ENCODE measurements at places on chromosomes 2 and 18.

GRCh38 chr18:58361212-58361611 lies 267.7 kb downstream of the ALPK2 start:
- no peak overlapping the region for H3K27ac ChIP-seq
- H3K36me3 ChIP-seq = no peaks in the 10 kb centered on the region
- H3K4me1 ChIP-seq = peaks cover 4% of the 10 kb centered on the region
- H3K27me3 ChIP-seq = no peaks in the 10 kb centered on the region

GRCh38 chr2:143284087-143284675 lies 155.0 kb downstream of the ARHGAP15 start:
- no peak for DNase-seq
- no peak overlapping the region for H3K4me3 ChIP-seq
- H3K36me3 ChIP-seq = no peaks in the 10 kb centered on the region

- H3K27me3 ChIP-seq = no peaks in the 10 kb centered on the region
- DNase-seq = no peak
- no peaks in the 10 kb centered on the region for H3K36me3 ChIP-seq
- peaks cover under 1% of the 10 kb centered on the region for H3K4me1 ChIP-seq
- no peak overlapping the region for H3K4me3 ChIP-seq
- H3K27ac ChIP-seq = no peak overlapping the region
Observed at GRCh38 chr2:65377556-65378192, 54.7 kb downstream of the SPRED2 start.

DNA sequence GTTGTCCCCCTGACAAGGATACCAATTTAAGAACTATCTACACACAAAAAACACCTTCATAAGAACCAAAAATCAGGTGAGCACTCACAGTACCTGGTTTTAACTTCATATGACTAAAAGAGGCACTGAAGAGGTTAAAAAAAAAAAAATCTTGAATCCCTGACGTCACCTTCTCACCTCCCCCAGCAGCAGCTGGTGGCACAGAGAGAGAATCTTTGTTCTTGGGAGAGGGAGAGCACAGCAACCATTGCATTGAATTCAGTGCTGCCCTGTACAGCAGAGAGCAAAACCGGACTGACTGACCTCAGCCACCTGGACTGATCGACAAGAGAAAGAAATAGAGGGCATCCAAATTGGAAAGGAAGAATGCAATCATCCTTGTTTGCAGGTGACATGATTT lies 566.0 kb downstream of the TMX3 start:
- no peaks in the 10 kb centered on the region for H3K36me3 ChIP-seq
- no peaks in the 10 kb centered on the region for H3K27me3 ChIP-seq
- no peak for DNase-seq
- H3K27ac ChIP-seq = no peak overlapping the region
- H3K4me1 ChIP-seq = no peaks in the 10 kb centered on the region

GRCh38 chr2:54403512-54404238 lies 52.5 kb upstream of the SPTBN1 start:
- H3K27me3 ChIP-seq = no peaks in the 10 kb centered on the region
- no peak overlapping the region for H3K27ac ChIP-seq
- DNase-seq = no peak
- no peak overlapping the region for H3K4me3 ChIP-seq

DNA sequence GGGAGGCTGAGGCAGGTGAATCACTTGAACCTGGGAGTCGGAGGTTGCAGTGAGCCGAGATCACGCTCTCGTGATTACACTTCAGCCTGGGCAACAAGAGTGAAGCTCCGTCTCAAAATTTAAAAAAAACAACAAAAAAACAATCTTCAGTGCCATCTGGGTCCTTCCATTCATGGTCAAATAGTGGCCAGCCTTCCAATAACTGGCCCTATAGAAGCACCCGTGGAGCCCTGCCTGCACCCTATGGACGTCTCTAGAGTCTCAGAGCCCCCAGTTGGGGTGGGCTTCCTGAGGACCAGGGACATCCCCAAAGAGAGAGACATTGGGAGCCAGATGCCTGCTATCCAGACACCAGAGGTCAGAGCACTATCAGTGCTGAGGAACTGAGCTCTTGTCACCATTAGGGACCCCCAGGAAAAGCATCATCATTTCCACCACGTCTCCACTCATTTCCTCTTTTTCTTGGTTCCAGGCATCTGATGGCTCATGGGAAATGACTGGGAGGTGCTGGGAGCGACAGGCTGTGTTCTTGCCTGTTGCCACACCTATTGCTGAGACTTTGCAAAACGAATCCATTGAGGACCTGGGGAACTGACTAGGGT lies 9.4 kb downstream of the NEU2 start:
- no peaks in the 10 kb centered on the region for H3K27me3 ChIP-seq
- H3K4me1 ChIP-seq = no peaks in the 10 kb centered on the region
- no peak overlapping the region for H3K4me3 ChIP-seq
- no peaks in the 10 kb centered on the region for H3K36me3 ChIP-seq

GRCh38 chr2:174840436-174840835 lies 76.2 kb upstream of the CHRNA1 start:
- no peak overlapping the region for H3K4me3 ChIP-seq
- no peak for DNase-seq

GRCh38 chr2:9737053-9737875 lies 106.0 kb upstream of the TAF1B start:
- H3K4me1 ChIP-seq = peaks cover 5% of the 10 kb centered on the region
- DNase-seq = no peak
- H3K36me3 ChIP-seq = no peaks in the 10 kb centered on the region
- no peak overlapping the region for H3K27ac ChIP-seq
- no peaks in the 10 kb centered on the region for H3K27me3 ChIP-seq

DNA sequence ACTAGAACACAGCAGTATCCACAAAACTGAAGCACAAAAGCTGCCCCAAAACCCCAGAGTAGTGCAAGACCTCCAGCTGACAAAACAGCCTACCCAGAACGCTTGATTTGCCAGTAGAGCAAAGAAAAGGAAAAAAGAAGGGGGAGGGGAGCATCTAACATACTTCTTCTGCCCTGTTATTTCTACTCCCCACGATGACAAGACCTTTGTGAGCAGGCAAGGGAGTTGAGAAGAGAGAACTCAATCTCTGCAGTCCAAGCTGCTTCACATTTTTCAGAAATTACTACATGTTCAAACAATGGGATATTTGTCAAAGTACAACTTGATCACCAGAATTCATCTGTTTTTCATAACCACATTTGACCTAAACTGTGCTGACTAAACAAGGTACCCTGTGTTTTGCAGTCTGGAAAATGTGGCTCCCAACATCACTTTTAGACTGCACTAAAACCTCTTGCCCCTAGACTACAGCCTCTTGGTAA lies 286.7 kb downstream of the EXOC6B start:
- H3K4me1 ChIP-seq = no peaks in the 10 kb centered on the region
- H3K36me3 ChIP-seq = no peaks in the 10 kb centered on the region
- no peak overlapping the region for H3K27ac ChIP-seq
- H3K4me3 ChIP-seq = no peak overlapping the region
- H3K27me3 ChIP-seq = no peaks in the 10 kb centered on the region

DNA sequence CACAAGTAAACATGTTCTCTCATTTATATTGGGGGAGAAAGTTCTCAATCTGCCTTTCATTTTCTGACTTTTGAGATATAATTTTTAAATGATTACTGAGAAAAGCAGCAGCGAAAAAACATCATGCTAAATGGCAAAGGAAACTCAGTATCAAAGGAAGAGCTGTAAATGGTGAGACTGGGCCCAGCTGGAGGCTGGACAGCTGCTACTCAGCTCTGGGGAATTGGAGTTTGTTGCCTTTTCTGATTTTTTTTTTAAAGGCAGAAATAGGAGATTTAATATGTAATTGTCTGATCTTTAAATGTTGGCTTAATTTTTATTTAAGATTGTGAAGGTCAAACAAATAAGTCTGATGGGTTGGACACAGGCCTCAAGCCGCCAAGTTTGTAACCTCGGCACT lies 137.1 kb upstream of the TACR1 start:
- no peak overlapping the region for H3K4me3 ChIP-seq
- no peak for DNase-seq
- H3K36me3 ChIP-seq = no peaks in the 10 kb centered on the region
- no peaks in the 10 kb centered on the region for H3K4me1 ChIP-seq
- no peak overlapping the region for H3K27ac ChIP-seq

DNA sequence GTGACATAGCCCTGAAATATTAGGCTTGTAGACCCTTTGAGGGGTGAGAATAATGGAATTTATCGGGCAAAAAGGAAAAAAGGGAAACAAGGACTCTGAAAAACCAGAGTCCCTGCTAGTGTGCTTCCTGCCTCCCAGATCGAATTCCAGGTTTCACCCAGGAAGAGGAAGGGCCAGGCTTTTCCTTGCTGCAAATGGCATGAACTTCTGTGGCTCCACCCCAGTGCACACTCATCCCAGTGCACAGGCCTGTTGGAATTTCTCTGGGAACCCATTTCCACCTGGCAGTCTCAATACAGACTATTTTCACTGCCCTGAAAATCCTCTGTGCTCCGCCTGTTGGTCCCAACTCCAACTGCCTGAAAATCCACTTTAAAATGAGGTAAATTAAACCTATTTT lies 29.9 kb downstream of the C18orf54 start:
- H3K4me1 ChIP-seq = no peaks in the 10 kb centered on the region
- no peaks in the 10 kb centered on the region for H3K27me3 ChIP-seq
- no peak for DNase-seq

GRCh38 chr2:8421658-8422449 lies 260.0 kb upstream of the ID2 start:
- no peaks in the 10 kb centered on the region for H3K27me3 ChIP-seq
- DNase-seq = peak; percentile 46
- H3K36me3 ChIP-seq = no peaks in the 10 kb centered on the region
- H3K4me1 ChIP-seq = peaks cover 4% of the 10 kb centered on the region
- H3K27ac ChIP-seq = peak overlapping the region; percentile 1
- no peak overlapping the region for H3K4me3 ChIP-seq

DNA sequence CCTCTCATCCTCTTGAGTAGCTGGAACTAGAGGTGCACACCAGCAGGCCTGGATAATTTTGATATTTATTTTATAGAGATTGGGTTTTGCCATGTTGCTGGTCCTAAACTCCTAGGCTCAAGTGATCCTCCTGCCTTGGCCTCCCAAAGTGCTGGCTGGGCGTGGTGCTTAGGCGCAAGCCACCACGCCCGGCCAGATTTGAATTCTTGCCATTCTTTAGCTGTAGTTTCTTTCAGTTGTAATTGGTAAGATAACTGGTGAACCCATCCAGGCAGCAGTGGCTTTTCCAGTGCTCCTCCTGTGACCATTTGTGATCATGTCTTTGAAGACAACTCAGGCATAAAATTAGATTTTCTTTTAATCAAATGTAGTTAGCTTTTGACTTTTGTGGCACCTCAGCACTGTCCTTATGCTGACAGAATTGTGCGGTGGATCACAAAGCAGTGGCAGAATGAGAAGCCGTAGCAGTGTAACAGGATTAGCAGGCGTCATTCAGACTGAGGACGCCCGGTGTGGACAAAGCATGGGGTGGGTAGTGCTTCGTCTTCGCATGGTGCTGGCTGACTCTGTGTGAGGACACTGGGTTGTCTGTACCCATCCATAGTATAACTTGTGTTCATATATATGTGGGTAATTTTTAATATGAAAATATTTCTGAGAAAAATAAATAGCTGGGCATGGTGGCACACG lies 30.0 kb upstream of the TOGARAM2 start:
- no peaks in the 10 kb centered on the region for H3K27me3 ChIP-seq
- DNase-seq = no peak

GRCh38 chr18:58100154-58100553 lies 56.1 kb downstream of the NEDD4L start:
- no peaks in the 10 kb centered on the region for H3K36me3 ChIP-seq
- no peak overlapping the region for H3K27ac ChIP-seq
- no peak overlapping the region for H3K4me3 ChIP-seq
- no peaks in the 10 kb centered on the region for H3K27me3 ChIP-seq
- DNase-seq = no peak

DNA sequence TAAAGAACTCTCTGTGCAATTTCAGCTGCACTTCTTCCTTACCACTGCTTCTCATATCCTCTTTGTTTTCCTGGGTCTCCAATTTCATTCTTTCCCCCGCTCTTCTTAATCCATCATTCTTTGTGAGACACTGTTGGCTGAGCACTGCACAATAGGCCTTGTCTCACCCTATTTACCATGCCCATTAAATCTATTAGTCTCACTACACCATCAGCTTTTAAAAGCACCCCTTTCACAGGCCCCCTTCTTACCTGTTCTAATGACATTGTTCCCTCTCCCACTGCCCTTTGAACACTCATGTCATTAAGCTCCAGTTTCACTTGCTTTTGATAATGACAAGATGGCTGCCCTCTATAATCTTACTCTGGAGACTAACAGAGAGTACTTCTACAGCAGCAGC lies 404.1 kb upstream of the ACVR2A start:
- H3K27me3 ChIP-seq = no peaks in the 10 kb centered on the region
- DNase-seq = no peak
- H3K36me3 ChIP-seq = no peaks in the 10 kb centered on the region
- H3K27ac ChIP-seq = no peak overlapping the region

DNA sequence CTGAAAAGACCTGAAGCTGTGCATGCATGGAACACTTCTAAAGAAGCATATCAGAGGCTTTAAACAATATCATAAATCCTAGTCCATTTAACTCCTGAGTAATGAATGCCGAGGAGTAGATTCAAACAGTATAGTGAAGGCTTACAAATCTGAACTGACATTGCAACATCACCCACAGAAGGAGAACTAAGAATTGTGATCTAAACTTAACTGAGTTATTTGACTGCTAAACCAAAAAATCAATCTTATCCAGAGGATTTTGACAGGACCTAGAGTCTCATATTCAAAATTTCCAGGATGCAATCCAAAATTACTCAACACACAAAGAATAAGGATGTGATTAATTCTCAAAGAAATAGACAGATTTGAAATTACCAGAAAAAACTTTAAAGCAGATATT lies 181.0 kb downstream of the SLC39A10 start:
- no peaks in the 10 kb centered on the region for H3K4me1 ChIP-seq
- no peak overlapping the region for H3K27ac ChIP-seq
- no peak overlapping the region for H3K4me3 ChIP-seq
- no peak for DNase-seq

- no peak overlapping the region for H3K27ac ChIP-seq
- DNase-seq = no peak
- no peaks in the 10 kb centered on the region for H3K4me1 ChIP-seq
- H3K4me3 ChIP-seq = no peak overlapping the region
- no peaks in the 10 kb centered on the region for H3K27me3 ChIP-seq
- no peaks in the 10 kb centered on the region for H3K36me3 ChIP-seq
Observed at GRCh38 chr2:223470602-223471001, 131.6 kb downstream of the SCG2 start.

- H3K4me1 ChIP-seq = no peaks in the 10 kb centered on the region
- no peak overlapping the region for H3K4me3 ChIP-seq
- H3K27me3 ChIP-seq = no peaks in the 10 kb centered on the region
- H3K36me3 ChIP-seq = no peaks in the 10 kb centered on the region
- no peak for DNase-seq
Observed at GRCh38 chr18:59646228-59646962, 50.8 kb downstream of the CCBE1 start.

- no peak overlapping the region for H3K4me3 ChIP-seq
- no peaks in the 10 kb centered on the region for H3K27me3 ChIP-seq
- H3K36me3 ChIP-seq = no peaks in the 10 kb centered on the region
- H3K27ac ChIP-seq = no peak overlapping the region
- no peak for DNase-seq
Observed at GRCh38 chr2:145094370-145094769, 574.5 kb upstream of the ZEB2 start.
